Stimulated activated CD4-positive, alpha-beta T cell treated with anti-CD3 and anti-CD28 coated beads, TNF-alpha, amount 100 ng/mL, for 4 hours (primary cell): ENCODE measurements at places on chromosomes 6 and 20.

GRCh38 chr20:48839154-48839917 lies 11.5 kb upstream of the PREX1 start:
- no peak for DNase-seq

- no peak for DNase-seq
Observed at GRCh38 chr6:69584536-69584912, 212.3 kb downstream of the LMBRD1 start.

DNA sequence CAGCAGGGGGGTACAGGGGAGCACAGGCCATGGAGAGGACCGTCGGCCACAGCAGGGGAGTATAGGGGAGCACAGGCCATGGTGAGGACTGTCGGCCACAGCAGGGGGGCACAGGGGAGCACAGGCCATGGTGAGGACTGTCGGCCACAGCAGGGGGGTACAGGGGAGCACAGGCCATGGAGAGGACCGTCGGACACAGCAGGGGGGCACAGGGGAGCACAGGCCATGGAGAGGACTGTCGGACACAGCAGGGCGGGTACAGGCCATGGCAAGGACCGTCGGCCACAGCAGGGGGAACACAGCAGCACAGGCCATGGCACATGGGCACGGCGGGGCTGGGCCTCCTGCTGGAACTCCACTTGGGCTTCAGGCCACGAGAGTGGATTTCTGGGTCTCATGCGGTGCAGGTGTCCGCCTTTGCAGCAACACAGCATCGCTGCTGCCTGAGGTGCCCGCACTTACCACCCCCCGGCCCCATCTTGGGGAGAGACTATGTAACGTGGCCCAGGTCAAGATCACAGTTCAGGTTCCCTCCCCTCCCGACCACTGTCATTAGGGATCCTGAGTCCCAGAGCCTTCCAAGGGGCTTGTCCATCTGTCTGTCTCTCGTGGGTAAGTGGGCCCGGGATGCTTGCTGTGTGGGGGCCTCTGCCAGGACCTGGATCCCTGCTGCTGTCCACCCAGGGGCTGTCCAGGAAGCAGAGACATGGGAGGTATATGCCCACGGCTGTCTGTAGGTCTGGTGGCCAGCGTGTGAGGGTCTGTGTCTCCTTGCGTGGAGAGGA lies 2.5 kb downstream of the NPBWR2 start:
- DNase-seq, result no peak

GRCh38 chr20:34237942-34238341 lies 3.3 kb upstream of the ASIP start:
- DNase-seq, result no peak

DNA sequence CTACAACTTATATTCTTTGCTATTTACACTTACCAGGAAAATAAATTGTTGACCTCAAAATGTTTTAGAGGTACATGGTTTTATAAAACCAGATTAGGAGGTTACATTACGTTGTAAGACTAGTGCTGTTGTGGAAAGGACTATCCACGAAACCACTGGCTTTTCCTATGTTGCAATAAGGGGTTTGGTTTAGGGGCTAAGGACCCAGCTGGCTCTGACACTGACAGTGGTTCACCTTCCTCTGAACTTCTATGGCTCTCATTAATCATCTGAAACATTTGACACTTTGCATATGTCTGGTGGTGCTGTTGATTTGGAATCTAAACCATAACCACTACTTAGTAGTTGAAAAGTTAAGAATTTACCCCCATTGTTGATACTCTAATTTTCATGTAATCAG lies 186.7 kb downstream of the NKAIN2 start:
- no peak for DNase-seq

GRCh38 chr6:34696189-34696738 lies 303 bp downstream of the ILRUN start:
- no peak for DNase-seq

DNA sequence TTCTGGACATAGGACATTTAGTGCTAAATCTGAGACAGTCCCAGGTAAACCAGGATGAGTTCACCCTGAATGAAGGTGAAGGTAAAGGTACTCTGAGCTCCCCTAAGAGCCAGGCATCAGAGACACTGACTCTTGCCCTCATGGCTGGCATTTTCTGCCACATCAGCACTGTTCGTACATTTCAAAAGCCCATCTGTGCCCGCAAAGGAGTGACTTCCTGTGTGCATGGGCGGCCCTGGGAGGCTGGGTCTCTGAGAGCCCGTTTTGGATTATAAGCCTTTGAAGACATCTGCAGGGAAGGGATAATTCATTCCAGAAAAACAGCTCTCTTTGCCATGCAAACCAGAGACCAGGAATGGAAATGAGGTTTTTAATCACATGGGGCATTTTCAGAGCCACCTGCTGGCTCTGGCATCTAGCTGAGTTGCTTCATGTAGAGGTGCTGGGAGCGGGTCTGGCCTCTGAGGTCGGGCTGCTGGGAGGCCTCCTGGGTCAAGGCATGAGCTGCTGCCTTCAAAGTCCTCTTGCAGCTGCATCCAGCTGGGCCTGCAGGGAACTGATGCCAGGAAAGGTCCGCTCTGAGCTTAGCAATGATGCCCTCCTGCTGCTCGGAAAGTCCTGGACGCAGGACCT lies 348.3 kb downstream of the DHX35 start:
- DNase-seq, result no peak

DNA sequence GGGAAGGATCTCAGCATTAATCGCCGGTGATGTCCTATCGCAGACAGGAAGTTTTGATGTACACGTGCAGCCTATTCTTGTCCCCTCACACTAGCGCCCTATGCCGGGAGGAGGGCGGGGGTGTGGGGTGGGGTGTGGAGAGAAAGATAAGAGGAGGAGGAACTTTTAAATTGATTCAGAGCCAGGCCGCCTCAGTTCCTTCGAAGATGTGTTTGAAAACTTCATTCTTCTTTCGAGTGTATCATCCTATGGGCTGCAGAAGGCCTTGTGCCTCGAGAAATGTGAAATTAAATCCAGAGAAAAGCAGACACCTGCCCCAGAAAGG lies 2.5 kb upstream of the POU3F2 start:
- no peak for DNase-seq

GRCh38 chr6:166713434-166714186 lies 86.6 kb upstream of the RPS6KA2 start:
- no peak for DNase-seq

GRCh38 chr6:80454661-80455365 lies 348.3 kb downstream of the BCKDHB start:
- DNase-seq, result no peak
